ENCODE measurements at places on chromosomes 13 and 19. TPM values are rescaled to one million over a fixed set of nuclear protein-coding genes. Genes with fewer than 3 reads are reported as not detected.

DNA sequence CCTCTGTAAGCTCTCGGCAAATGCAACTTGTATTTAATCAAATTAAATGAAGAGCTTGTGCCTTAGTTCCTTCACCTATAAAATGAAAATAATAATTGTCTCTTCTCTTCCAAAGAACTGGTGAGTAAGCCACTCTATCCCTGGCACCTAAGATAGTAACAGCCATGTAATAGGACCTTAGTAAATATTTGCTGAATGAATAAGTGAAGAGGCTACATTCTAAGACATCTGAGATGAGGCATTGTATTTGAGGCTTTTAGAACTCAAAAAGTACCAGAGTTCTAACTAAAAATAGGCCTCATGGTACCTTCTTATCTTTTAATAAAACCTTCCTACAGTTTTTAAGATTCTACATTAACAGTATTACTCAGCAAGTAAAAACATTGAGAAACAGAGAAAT is 17.3 kb upstream of the DCLK1 start:
- DNase-seq = no peak

PRRG2 gene
- polyA plus RNA-seq = 9.0 TPM

DNA sequence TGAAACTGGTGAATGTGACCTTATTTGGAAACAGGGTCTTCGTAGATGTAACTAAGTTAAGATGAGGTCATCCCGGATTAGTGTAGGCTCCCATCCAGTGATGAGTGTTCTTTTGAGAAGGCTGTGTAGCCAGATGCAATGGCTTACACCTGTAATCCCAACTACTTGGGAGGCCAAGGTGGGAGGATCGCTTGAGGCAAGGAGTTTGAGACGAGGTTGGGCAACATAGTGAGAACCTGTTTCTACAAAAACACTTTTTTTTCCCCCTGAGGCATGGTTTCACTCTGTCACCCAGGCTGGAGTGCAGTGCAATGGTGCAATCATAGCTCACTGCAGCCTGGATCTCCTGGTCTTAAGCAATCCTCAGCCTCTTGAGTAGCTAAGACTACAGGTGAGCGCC is 36.4 kb downstream of the FBN3 start:
- DNase-seq = no peak

DNA sequence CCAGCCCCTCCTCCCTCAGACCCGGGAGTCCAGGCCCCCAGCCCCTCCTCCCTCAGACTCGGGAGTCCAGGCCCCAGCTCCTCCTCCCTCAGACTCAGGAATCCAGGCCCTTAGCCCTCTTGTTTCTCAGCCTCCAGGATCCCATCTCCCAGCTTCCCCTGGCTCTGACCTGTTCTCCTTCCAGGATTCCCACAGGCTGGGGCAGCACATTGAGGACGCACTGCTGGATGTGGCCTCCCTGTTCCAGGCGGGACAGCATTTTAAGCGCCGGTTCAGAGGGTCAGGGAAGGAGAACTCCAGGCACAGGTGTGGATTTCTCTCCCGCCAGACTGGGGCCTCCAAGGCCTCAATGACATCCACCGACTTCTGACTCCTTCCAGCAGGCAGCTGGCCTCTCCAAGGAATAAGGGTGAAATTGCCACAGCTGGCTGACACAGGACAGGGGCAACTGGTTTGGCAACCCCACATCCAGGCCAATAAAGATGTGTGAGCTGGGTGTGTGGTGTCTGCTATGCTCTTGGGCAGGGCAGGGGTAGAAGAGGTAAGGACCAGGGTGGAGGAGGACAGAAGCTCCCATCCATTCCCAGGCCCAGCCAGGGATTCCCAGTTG is 22.4 kb downstream of the CPT1C start:
- no peak for DNase-seq

DNA sequence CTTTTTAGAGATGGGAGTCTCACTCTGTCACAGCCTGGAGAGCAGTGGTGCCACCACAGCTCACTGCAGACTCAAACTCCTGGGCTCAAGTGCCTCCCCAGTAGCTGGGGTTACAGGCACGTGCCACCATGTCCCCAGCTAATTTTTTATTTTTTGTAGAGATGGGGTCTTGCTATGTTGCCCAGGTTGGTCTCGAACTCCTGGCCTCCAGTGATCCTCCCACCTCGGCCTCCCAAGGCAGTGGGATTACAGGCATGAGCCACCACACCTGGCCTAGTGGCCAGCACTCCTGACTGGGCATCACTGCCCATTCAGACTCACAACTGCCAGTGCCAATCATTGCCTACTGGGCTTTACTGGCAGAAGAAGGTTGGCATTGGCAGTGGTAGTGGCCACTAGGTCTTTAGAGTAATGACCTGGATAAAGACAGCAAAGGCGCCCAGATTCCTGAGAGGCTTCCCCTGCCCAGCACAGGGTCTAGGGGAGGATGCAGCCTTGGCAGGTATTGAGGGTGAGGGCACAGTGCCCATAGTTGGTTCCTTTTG is 26.8 kb upstream of the SLC7A10 start:
- DNase-seq = no peak

DNA sequence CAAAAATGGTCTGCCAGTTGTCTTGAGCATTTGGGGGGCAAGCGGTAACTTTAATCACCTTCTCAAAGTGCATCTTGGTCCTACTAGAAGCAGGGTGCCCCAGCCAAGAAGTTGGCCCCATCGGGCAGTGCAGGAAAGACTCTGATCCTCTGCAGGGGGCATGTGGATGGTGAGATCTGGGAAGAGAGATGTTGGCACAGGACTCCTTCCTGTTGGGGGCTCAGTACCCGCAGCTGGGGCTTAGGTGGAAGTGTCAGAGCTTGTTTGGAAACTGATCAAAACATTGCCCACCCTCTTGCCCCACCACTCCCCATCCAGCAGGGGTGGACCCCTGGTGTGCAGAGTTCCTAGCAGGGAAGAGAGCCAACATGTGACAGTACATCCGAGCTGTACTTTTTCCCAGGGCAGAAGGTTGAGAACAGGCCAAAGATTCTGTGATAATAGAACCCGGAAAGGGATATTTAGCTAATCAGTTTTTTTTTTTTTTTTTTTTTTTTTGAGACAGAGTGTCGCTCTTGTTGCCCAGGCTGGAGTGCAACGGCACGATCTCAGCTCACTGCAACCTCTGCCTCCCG is 8.8 kb downstream of the RRAS start:
- DNase-seq = no peak

- DNase-seq = no peak
These were observed 418.7 kb upstream of the NBEA start for GRCh38 chr13:34523406-34523805.

- peak; percentile 97 for DNase-seq
These were observed 4.7 kb upstream of the MYBPC2 start for GRCh38 chr19:50427997-50428425.

HCN2 gene
- 0.10 TPM for polyA plus RNA-seq

RASAL3 gene
- 3.5 TPM for polyA plus RNA-seq

ZNF763 gene
- 3.4 TPM for polyA plus RNA-seq

GRCh38 chr19:13929956-13930355 is 8.3 kb downstream of the PODNL1 start:
- DNase-seq = no peak

DNA sequence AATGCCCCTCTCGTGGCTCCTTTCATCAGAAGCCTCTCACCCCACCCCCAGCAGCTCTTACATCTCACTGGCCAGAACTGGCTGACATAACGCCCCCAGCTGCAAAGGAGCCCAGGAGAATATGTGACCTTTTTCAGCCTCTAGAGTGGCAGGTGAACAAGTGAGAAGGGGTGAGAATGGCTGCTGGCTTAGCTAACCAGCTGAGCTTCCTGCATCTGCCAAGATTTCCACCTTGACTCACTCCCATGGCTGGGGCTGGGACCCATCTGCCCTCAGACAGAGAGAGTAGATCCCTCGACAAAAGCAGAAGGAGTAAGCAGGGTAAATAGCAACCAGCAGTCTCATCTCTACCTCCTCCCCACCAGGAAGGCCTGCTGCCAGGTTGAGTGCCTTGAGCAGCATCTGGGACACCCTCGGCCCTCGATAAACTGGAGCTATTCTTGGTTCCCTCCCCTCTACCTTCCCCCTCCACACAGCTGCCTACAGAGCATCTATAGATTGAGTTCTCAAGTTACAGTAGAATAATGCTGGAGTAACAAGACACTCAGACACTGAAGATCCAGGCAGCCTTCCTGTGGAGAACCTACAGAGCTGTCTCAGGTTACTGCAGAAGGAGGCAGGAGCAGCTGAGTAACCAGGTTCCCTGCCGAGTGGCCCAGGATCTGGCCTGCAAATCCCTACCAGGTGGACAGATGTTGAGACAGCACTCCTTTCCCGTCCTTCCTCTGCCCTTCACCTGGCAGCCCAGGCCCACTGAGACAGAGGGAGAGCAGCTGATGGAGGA is 15.5 kb downstream of the KASH5 start:
- no peak for DNase-seq

PSG1 gene
- not detected for polyA plus RNA-seq

DNA sequence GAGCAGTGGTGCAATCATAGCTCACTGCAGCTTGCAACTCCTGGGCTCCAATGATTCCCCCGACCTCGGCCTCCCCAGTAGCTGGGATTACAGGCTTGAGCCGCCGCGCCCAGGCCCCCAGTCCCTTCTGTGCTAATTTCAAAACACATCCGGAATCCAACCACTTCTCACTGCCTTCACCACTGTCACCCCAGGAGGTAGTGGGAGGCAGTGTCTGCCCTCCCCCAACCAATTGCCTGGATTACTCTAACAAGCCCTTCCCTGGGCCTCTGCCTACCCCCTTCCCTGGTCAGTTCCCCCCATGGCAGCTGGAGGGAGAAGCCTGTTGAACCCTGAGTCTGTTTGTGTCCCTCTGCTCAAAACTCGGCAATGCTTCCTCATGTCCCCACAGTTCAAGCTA is 2.3 kb downstream of the PRAM1 start:
- DNase-seq = no peak

DNA sequence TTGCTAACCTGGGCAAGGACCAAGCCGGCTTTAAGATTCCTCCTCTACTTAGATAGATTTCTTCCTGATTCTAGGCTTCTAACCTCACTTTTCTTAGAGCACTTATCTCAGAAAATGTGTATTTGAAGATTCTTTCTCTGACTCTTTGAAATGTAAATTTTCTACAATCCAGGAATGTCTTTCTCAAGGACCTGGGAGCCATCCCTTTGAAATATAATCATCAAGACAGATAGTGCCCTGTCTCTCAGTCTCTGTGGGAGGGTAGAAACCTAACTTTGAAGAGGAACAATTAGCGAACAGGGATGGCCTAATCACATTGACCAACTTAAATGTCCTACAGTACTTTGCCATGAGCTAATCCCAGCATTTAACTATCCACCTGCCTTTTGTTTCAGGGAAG is 1646.0 kb downstream of the PCDH9 start:
- DNase-seq = no peak

PRR22 gene
- 6.4 TPM for polyA plus RNA-seq

DNA sequence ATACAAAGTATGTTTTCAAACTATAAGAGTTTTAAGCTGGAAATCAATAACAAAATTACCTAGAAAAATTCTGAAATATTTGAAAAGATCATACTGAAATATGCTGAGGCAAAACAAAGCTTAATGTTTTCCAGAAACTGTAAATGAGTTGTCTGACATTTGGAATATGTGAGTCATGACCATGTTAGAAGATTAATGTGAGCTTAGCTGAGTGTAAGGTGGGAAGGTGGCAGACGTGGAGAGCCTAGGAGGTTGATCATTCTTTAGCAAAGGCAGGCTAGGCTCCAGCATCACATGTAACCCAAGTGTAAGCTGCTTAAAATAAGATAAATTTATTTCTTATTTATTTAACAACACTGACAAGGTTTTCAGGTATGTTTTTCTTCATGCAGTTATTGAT is 2086.1 kb upstream of the PCDH20 start:
- no peak for DNase-seq

DNA sequence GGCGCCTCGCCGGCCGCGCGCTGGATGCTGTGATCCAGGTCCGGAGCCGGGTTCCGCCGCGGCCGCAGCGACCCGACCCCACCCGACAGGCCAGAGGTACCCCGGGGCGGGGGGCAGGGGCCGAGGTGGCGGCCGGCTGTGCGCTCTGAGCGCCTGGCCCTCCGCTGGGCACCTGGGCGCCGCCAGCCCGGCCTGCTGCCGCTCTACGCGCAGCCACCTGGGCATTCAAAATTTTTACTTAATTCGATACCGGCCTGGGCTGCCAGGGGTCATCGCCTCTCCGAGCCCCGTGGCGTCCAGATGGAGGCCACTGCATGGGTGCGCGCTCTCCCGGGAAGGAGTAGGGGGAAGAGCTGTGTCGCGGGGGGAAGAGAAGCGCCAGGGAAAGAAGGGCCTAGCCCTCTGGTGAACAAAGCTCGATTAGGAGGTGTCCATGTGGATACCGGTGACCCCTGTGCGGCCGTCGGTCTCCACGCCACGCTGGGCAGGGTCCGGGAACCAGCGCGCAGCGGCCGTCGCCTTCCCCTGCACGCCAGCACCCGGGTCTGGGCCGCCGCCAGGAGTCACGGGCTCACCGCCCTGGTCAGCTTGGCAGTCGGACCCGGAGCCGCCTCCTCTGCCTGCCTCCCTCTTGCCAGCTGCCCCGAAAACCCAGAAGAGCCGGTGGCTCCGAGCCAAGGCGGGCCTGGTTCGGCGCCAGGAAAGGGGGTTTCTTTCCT is 666 bp downstream of the BIVM start:
- DNase-seq = peak; percentile 71

SHANK1 gene
- 0.15 TPM for polyA plus RNA-seq

MAP1S gene
- polyA plus RNA-seq = 25.0 TPM

GRCh38 chr13:25501231-25501630 is 129.5 kb downstream of the ATP8A2 start:
- DNase-seq = no peak

ZGLP1 gene
- 3.7 TPM for polyA plus RNA-seq

DNA sequence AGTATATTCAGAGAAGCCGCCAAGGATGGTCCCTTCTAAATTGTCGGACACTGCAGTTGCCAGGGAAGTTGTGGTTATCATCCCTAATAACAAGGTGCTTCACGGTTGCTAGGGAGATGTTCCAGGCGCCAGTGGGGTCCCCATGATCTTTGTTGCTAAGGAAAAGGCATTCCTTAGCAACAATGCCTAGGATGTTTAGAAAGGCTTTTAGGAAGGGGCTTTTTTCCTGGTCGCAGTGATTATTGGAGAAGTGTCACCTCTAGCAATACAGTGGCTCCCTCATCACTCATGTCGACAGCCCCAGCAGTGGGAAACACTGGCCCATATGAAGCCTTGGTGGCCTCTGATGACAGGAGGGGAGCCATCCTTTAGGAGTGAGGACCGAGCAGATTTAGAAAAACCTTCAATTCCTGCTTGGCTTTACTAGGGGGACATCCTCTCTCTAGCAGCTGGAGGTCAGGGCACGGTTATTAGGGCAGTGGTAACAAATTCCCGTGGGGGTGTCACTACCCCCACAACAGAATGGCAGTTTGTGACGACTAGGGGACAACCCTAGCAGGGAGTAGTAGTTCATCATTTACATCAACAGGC is 6.4 kb upstream of the TMC4 start:
- no peak for DNase-seq

Measured in stomach (tissue), 19 donors.